ENCODE measurements at places on chromosomes 5 and 9. TPM values are rescaled to one million over a fixed set of nuclear protein-coding genes. Genes with fewer than 3 reads are reported as not detected.

DNA sequence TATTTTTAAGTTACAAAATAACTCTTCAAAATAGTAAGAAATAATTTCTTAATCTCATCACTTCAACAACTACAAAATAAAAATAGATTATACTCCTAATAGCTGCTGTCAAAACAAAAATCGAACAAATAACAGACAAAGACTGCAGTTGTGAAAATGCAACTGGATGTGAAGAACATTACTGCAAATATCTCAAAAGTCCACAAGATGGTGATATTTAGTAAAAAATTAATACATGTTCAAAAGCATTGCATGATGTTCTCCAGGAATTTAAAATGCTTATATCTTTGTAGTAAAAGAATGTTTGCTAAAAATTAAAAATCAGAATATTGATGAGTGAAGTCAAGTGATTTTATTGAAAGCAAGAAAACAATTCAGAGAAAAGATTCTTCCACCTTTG is 66.2 kb downstream of the MPDZ start:
- H3K4me1 ChIP-seq = peaks cover 12% of the 10 kb centered on the region
- no peak for DNase-seq
- H3K36me3 ChIP-seq = peaks cover 18% of the 10 kb centered on the region
- H3K27ac ChIP-seq = no peak overlapping the region

The SOHLH1 gene
- not detected for total RNA-seq

The CERCAM gene
- total RNA-seq = 280 TPM

GRCh38 chr5:35651002-35651756 is 33.5 kb downstream of the SPEF2 start:
- H3K27me3 ChIP-seq = no peaks in the 10 kb centered on the region
- DNase-seq = no peak

The TMEM252 gene
- not detected for total RNA-seq

- peak overlapping the region; percentile 73 for H3K27ac ChIP-seq
- H3K27me3 ChIP-seq = peaks cover 12% of the 10 kb centered on the region
- H3K4me1 ChIP-seq = peaks cover 20% of the 10 kb centered on the region
- H3K36me3 ChIP-seq = peaks cover 3% of the 10 kb centered on the region
- no peak overlapping the region for H3K4me3 ChIP-seq
- no peak for DNase-seq
Measured at GRCh38 chr5:159518371-159518770, 188.1 kb upstream of the IL12B start.

GRCh38 chr5:131677115-131677514 is 42.1 kb upstream of the RAPGEF6 start:
- no peaks in the 10 kb centered on the region for H3K27me3 ChIP-seq
- DNase-seq = no peak
- H3K4me3 ChIP-seq = no peak overlapping the region
- H3K36me3 ChIP-seq = peaks cover 28% of the 10 kb centered on the region

- H3K4me1 ChIP-seq = peaks cover 8% of the 10 kb centered on the region
- no peak overlapping the region for H3K4me3 ChIP-seq
- peaks cover 57% of the 10 kb centered on the region for H3K27me3 ChIP-seq
- H3K27ac ChIP-seq = no peak overlapping the region
Measured at GRCh38 chr5:994272-994607, 14.4 kb upstream of the NKD2 start.

The PITX1 gene
- total RNA-seq = 0.18 TPM

DNA sequence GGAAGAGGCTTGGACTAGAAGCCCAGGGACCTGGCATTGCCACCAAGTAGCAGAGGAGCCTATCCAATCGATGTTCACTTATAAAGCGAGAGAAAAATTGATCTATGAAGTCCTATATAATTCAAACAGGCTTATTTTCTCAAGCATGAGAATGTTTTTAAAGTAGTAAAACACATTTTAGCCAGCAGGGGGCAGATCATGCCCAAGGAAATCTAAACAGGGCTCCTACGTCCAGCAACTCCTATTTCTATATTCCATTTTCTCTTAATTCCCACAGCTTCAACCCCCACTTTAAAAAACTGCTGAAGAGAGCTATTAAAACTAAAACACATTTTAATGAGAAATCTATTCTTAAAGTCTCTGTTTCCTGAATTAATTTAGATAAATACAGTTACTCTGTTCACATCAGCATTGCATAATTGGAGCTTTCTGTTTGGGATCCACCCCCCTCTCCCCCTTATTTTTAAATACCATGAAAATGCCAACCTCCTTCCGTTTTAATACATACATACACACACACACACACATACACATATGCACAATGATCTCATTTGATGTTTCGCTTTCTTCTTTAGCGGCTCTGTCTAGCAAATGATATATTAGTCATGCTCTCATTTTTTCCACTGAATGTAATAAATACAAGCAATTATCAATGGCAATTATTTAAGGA is 144.9 kb downstream of the MYO10 start:
- H3K27me3 ChIP-seq = no peaks in the 10 kb centered on the region
- no peak overlapping the region for H3K4me3 ChIP-seq
- DNase-seq = no peak
- H3K4me1 ChIP-seq = peaks cover 41% of the 10 kb centered on the region
- peak overlapping the region; percentile 22 for H3K27ac ChIP-seq

The SPARC gene
- total RNA-seq = 24,474 TPM

DNA sequence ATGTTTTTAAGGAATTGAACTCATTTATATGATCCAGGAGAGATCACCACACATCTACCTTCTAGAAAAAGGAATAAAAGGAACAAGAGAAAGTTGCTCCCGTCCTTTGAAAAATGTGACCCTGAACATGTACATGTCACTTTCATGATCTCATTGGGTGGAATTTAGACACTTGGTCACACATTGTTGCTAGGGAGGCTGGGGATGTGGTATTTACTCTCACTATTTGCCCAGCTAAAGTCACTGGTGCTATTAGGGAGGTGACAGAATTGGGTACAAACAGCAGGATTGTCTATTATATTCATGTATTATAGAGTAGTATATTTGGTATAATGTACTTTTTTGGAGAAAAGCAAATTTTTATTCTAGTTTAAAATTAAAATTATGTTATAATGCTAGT is 2.1 kb upstream of the CDH10 start:
- H3K4me1 ChIP-seq = peaks cover 8% of the 10 kb centered on the region
- DNase-seq = no peak
- H3K4me3 ChIP-seq = no peak overlapping the region
- H3K27me3 ChIP-seq = peaks cover 27% of the 10 kb centered on the region
- H3K36me3 ChIP-seq = no peaks in the 10 kb centered on the region

The FNIP1 gene
- total RNA-seq = 26.4 TPM

The PDZD2 gene
- total RNA-seq = 34.0 TPM

- H3K27me3 ChIP-seq = no peaks in the 10 kb centered on the region
- peaks cover 59% of the 10 kb centered on the region for H3K4me1 ChIP-seq
- no peak for DNase-seq
- no peak overlapping the region for H3K4me3 ChIP-seq
- H3K27ac ChIP-seq = no peak overlapping the region
Measured at GRCh38 chr9:79616013-79616412, 44.2 kb downstream of the TLE4 start.

The KCNMB1 gene
- total RNA-seq = 23.2 TPM

DNA sequence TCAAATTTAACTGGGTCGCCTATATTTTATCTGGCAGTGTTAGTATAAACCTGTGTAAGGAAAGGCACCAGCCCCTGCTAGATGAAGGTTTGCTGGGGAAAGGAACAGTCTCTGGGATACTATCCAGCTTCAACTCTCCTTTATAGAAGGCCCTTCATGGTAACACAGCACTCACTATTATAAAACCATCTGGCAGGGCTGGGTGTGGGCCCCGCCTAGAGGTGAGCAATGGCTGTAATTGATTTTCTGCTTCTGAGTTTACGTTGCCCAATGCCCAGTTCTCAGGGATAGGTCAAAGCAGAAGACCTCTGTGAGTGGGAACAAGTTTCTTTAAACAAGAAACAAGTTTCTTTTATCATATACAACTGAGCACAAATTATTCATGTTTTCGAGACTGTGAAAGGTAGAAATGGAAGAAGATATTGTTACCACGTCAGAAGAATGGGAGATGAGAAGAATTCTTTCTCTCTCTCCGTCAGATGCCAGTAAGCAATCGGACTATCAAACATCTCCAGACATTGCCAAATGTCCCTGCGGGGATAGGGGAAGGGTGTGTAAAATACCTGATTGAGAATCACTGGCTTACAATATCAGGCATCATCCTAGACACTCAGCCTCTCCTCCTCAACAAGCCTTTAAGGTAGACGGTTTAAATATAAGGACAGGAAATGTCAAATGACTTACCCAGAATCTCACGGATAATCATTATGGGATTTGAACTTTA is 205.9 kb downstream of the PDZD2 start:
- DNase-seq = no peak
- H3K4me3 ChIP-seq = no peak overlapping the region
- no peak overlapping the region for H3K27ac ChIP-seq
- peaks cover 5% of the 10 kb centered on the region for H3K27me3 ChIP-seq

All from chondrocyte (in vitro differentiated cells).